Brain pericyte (primary cell): ENCODE measurements at places on chromosomes 7 and 10.

GRCh38 chr7:110119883-110120581, 970.9 kb upstream of the LRRN3 start:
- DNase-seq, result no peak

GRCh38 chr7:69365651-69366192, 232.6 kb upstream of the AUTS2 start:
- peak; percentile 37 for DNase-seq

- DNase-seq, result no peak
Measured at GRCh38 chr7:16914771-16915170, 33.0 kb upstream of the AGR3 start.

DNA sequence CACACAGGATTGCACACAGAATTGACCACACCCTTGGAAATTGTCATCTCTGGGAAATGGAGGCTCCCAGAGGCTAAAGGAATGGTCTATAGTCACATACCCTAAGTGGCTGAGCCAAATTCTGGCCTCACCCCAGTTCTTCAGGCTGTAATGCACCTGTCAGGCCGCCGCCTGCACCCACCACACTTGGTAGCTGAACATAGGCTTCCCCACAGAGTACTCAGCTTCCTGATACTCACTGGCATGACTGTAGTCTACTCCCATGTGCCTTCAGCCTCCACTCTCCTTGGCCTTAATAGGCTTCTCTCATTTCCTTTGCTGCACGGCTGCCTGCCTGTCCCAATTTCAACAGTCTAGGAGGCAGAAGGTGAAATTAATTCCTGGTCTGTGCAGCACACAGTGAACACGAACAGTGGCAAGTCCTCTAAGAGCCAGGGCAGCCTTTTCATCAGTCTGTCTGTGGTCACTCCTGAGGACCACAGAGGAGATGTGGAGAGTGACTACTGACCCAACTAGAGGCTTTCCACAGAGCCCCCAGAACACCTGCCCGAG, 42.5 kb downstream of the NUDCD3 start:
- no peak for DNase-seq

GRCh38 chr7:1663857-1664651, 6.0 kb upstream of the ELFN1 start:
- no peak for DNase-seq

DNA sequence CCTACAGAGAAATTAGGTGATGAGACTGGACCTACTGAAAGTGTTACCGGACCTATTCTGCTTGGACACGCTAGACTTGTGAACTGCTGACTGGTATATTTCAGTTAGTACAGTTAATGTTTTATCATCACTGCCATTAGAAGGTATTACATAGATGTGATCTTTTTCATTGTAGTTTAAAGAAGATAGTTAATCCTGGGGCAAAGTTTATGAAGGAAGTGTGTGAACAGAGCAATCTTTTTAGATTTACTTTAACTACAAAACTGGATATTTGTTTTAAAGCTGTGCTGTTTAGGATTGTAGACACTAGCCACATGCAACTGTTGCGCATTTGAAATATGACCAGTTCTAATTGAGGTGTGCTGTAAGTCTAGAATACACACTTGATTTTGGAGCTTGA, 446.7 kb downstream of the AUTS2 start:
- DNase-seq, result no peak

GRCh38 chr10:126997801-126998590, 92.8 kb downstream of the DOCK1 start:
- DNase-seq, result no peak

GRCh38 chr7:77239471-77239870, 39.9 kb upstream of the FGL2 start:
- DNase-seq, result no peak

DNA sequence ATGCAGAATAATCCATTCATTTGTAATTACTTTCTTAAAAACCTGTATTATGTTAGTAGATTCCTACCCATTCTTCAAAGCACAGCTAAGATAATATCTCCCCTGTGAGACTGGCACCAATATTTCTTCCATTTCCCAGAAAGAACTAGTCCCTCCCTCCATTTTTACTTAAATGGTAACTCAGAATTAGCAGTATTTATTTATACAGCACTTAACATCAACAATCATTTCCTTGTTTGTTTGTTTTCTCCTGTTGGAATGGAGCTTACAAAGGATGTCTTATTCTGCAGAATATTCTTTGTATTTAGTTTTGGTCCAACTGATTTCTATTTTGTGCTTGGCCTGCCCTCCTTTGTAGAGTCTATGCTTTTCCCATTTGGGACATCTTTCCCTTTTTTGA, 32.1 kb upstream of the PTPN12 start:
- DNase-seq, result no peak

DNA sequence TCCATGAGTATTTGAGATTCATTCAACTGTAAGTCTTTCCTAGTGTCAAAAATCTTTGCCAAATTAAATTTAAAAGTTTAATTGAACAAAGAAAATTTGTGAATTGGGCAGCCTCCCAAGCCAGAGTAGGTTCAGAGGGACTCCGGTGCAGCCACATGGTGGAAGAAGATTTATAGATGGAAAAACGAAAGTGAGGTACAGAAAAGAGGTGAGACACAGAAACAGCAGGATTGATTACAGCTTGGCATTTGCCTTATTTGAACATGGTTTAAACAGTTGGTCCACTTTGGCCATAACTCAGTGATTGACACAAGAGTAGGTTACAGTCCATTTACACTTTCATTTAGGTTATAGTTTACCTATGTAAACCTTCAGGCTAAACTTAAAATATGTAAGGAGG, 465.8 kb downstream of the ARL4A start:
- no peak for DNase-seq

DNA sequence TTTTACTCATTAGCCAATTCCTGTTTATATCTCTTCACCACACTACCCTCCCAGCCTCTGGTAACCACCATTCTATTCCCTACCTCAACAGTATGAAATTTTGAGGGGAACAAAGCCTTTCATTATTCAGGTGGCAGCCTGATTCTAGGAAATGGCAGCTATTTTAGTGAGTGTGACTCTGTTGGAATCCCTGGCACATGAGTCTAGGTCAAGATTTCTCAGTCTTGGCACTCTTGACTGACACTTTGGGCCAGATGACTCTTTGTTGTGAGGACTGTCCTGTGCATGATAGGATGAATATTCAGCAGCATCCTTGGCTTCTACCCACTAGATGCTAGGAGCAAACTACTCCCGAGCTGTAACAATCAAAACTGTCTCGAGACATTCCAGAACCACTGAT, 322.8 kb upstream of the PHYHIPL start:
- DNase-seq, result no peak

DNA sequence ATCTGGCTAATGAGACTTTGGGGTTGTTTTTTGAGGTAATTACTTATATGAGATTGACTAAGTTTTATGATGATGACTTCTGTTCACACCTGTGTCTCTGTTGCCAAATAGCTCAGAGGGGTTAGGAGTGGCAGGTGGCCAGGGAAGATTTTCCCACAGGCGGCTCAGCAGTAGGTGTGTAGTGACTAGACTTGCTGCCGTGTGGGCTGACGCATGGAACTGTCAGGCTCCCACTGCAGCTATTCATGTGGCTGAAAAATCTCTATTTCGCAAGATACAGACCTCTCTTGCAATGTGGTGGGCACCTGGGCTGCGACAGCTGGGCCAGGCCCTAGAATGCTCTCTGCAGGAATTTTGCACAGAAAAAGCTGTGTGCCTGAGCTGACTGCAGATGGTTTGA, 1.4 kb downstream of the CPA4 start:
- DNase-seq, result no peak
